ENCODE measurements at places on chromosomes 2 and 18.

GRCh38 chr2:10395893-10396292 lies 52.2 kb downstream of the ODC1 start:
- DNase-seq, result no peak

- DNase-seq, result no peak
Observed at GRCh38 chr2:72173640-72174321, 26.1 kb upstream of the CYP26B1 start.

DNA sequence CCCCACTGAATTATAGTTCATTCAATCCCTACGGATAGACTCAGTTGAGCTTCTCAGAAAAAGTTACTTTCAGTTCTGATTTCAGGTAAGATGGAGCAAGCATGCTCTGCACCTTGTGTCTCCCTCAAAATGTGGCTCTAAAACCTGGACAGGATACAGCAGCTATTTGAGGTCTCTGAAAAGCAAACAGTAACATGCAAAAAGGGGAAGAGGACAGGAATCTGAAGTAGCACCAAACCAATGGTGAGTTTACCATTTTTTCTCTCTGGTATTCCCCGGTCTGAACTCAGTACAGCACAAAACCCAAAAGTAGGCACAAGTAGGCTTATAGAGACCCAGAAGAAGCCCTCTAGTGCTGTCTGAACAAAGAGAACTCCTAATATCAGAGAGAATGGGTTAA lies 34.1 kb downstream of the LANCL1 start:
- no peak for DNase-seq

DNA sequence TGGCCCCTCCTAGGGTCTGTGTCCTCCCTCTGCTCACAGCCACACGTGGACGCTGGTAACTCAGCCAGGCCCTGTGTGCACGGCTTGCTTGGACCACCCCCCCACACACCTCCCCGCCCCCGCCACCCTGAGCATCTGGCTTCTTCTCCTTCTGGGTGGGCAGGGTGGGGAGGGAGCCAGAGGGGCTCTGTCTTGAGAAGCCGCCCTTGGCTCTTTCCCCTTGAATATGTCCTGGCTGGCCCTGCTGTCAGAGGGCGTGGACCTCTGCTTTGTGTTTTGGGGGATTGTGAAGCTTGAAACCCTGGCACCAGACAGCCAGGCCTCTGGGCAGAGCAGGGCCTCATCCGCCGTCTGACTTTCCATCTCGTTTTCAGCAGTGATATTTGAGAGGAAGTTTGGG lies 72.1 kb downstream of the GLI2 start:
- DNase-seq, result no peak

DNA sequence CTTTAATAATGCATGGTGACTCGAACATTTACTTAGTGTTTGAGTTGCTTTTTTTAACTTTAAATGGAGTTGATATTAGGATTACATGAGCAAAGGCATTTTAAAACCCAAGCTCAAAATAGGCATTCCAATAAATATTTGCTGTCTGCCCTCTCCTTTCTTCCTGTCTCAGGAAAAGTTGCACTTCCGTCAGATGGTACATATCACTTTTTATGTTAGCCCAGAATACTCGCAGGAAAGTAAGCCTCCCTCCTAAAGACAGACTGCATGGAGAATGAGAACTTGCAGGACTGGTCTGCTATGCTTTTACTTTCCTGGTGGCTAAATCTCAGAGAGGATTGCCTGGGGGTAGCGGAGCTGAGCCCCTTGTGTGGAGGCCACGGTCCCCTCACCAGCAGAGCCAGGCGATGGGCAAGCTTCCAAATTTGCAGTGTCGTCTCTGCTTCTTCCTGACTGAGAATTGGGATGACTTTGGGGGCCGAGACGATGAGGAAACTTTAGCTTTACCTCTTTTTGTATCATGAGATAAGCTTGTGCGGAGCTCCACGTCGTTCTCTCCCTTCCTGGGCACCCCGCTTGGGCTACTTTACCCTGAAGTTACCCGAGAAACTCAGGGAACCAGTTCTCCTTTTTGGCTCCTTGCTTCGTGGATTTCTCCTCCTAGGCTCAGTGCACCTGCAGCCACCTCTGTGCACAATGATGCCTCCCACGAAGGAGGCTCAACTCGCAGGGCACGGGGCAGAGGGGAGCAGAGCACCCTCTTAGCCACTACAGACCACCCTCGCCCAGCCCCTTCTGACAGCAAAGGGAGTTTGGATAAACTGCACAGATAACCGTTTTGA lies 223.3 kb downstream of the SH3RF3 start:
- no peak for DNase-seq

- DNase-seq, result no peak
Observed at GRCh38 chr2:206190689-206191088, 31.0 kb downstream of the EEF1B2 start.

GRCh38 chr2:18378020-18378653 lies 182.3 kb downstream of the RDH14 start:
- peak; percentile 46 for DNase-seq

- peak; percentile 84 for DNase-seq
Observed at GRCh38 chr2:69946351-69947324, 14.8 kb downstream of the ASPRV1 start.

- DNase-seq, result no peak
Observed at GRCh38 chr2:17628349-17629261, 88.1 kb downstream of the VSNL1 start.

DNA sequence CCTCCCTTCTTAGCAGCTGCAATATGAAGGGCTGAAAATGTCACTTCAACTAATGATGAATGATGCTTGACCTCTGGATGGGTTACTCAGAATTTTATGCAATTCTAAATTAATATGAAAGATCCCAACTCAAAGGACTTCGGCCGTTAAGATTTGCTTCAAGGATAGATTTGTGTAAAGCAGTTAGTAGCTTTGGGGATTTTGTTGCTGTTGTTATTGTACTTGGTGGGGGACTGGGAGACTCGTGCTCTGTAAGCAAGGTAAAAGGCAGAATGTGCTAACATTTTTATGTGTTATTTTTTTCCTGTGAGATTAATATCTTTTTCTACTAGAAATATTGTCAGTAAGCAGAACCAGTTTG lies 478.8 kb downstream of the ARHGAP15 start:
- DNase-seq, result no peak

GRCh38 chr18:10792181-10792580 lies 266.4 kb downstream of the NAPG start:
- peak; percentile 62 for DNase-seq

DNA sequence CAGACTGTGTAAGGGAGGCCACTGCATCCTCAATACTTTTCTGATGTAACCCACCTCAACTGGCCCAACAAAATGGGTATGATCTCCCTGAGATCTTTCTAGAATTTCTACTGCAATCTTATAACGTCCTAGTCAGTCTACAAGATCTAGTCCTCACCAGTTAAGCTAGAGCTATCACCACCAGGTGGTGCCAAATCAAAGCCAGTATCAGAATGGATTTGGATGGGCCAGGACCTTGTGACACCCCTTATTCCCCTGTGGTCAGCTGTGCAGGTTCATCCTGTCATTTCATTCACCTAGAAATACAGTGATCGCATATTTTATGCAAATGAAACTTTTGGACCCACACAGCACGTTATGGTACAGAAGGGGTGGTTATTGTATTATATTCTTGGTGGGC lies 90.3 kb downstream of the OLA1 start:
- DNase-seq, result peak; percentile 55

GRCh38 chr18:2340335-2340734 lies 231.0 kb downstream of the METTL4 start:
- DNase-seq, result no peak

DNA sequence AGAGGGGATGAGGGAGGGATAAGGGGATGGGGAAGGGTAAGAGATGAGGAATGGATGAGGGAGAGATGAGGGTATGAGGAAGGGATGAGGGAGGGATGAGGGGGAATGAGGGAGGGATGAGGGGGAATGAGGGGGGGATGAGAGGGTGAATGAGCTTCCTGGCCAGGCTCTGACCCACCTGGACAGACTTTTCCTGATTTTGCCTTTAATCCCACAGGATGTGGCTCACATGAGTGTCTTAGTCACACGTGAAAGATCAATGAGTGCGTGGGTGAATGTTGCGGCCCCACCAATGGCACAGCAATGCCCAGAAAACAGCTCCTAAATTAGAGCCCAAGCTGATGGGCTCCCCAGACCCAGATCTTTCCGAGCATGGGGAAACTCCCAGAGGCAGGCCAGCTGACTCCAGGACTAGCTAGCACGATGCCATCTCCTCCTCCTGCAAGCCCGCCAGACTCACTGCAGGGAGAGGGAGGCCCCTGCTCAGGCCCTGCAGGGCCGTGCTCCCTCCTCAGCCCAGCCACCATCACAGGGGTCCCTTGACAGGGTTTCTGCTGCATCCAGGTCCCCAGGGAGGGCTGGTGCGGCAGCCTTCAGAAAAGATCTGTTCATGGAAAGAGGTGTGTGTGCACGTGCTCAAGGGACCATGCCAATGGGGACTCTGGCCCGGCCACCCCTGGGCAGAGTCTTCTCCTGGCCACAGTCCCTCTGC lies 41.4 kb downstream of the AQP12A start:
- DNase-seq, result no peak

DNA sequence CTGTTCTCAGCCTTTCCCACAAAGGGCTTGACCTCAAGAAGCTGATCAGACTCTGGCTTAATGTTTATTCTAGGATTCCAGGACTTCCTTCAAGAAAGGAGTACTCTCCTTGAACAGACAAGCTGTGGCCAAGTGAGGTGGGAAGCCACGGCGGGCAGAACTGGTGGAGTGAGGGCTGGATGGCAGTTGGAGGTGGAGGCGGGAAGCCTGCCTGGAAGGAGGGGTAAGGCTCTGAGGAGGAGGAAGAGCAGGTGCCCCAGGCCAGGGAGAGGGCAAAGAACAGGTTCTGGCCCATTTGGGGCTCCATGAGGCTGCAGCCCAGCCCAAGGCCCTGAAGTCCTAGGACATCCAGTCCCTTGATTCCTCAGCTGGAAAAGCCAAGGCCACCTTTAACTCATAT lies 143.9 kb downstream of the CYP26B1 start:
- DNase-seq, result no peak

DNA sequence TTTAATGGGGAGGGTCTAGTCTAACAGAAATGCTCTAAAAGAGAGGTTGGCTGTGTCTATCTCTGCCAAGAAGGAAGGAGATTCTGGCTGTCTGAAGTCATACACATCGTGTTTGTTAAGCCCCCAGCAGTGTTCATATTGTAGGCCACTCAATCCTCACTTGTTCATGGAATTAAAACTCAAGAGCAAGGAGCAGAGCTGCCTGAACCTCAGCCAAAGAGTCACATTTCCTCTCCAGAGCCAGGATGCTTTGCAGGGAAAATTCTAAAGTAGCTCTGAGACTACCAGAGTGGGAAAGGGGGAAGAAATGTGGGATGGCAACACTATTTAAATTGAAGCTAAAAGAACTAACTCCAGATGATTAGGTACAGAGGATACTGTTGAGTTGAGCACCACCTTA lies 190.7 kb upstream of the CXCR4 start:
- DNase-seq, result no peak

- DNase-seq, result peak; percentile 25
Observed at GRCh38 chr2:189347540-189347939, 93.7 kb upstream of the WDR75 start.

DNA sequence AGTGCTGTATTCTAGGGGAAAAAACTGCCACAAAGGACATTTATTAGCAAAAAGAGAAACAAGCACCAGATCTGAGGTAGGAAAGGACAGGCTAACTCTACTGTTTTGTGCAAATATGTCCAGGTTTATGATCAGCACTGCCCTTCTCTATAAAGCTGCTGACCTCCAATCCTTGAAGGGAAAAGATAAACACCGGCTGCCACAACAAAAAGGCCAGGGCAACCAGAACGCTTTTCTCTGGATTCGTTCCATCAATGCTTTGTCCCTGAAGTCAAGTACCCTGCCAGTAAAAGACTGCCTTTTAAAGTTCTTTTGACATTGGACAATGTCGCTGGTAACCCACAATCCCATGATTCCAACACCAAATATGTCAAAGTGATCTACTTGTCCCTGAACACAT lies 21.0 kb downstream of the SMAD2 start:
- no peak for DNase-seq

DNA sequence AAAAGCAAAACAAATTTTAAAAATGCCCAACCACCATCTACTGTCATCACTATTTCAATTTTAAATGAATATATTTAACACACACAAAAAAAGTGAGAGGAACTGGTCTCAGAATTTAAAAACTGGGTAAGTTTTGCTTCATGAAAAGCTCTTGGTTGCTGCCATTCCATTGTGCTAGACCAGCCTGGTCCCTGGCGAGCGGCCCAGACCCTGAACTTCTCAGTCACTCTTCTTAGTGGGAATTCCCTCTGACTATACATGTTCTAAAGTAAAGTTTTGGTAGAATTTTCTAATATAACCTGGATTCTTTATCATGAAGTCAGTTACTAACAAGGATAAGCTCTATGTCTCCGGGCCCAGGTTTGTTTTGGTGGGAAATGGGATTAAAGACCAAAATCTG lies 34.8 kb upstream of the TMEM177 start:
- DNase-seq, result no peak

GRCh38 chr2:137947728-137948336 lies 16.4 kb upstream of the HNMT start:
- peak; percentile 73 for DNase-seq

DNA sequence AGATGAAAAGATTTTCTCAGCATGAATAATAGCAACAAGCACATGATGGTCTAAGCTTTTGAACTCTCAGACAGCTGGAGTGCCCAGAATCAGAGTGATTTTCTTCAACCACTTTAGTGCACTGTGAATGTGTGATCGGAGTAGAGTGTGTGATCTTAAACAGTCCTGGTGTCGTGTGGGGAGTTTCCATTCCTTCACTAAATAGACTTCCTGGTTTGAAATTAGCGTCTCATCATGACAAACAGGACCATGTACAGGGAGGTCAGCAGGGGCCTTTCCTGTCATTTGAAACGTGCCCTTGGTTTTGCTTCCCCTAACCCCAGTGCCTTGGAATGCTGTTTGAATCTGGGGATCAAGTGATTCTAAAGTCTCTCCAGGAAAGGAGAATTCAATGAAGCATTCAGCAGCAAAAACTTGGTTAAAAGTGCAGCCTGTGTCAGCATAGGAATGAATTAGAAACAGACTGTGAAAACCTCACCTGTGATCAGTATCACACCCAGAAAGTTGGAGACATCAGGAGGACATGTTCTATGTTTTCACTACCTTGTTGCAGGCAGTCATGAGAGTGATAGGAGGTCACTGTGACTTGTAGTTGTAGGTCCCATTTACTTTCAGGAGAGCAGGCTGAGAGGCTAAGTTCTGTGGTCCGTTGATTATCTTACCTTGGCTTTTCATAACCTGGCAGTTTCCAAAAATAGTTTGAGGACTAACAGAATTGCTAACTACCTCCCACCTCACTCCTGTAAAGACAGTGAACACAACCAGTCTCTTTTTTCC lies 400.3 kb downstream of the MTX2 start:
- no peak for DNase-seq

DNA sequence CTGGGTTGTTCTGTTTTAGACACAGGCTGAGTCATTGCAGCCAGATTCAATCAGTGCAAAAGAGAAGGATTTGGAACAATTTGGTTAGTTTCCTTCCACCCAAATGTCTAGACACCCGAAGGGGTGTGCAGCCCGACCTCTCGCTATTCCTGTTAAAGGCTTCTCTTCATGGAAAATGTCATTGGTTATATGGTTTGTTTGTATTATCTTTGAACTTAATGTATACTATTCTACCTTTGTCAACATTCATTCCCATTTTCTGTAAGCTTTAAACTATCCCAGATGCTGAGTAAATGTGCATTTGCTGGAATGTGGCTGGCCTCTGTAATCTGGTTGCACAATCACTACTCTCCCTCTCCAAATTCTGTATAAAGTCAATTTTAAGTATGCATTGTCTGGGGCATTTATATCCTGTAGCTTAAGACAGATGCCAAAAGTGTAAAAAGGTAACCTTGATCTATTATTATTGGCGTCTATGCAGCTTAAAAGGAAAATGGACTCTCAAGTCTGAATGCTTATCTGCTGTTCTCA lies 80.4 kb upstream of the RND3 start:
- no peak for DNase-seq

Data from NB4 (cell line).